Fibroblast of skin of left biceps (primary cell): ENCODE measurements at places on chromosomes 5 and 9.
A peak's percentile ranks its signal among the peaks of the same experiment; 100 is the strongest.

DNA sequence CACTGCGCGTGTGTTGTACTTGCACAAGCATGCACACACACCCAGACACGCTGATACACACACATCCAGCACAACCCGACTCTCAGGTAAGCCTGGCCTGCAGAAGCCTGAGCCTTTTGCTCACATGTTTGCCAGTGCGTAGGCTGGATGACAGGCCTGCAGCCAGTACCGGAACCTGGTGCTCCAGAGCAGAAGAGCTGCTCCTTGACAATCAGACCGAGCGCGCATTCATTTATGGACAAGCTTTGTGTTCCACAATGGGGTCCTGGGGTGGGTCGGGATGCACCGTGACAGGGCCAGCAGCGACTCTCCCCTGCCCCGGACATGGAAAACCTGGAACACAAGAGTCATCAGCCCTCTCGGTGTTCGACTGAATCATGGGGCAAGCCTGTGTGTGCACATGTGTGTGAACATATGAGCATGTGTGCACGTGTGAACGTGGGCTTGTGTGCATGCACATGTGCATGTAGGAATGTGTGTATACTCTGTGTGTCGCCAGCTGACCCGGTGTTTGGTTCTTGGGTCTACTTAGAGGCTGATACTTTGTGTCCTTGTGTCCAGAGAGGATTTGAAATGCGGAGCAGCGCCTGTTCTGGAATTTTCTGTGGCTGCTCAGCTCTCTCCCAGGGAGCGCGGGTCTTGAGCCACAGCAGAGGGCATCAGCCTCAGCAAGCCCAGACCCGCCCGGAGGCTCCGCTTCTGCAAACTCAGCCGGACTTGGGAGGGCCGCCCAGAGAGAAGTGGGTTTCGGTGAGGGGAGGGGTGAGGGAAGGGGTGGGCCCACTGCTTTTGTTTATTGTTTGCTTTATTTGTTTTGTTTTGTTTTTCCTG, 32.2 kb downstream of the IRX4 start:
- no peak for DNase-seq

GRCh38 chr9:29449306-29449705, 1876.0 kb upstream of the C9orf72 start:
- DNase-seq: no peak

GRCh38 chr9:128887914-128888350, 6.0 kb downstream of the LRRC8A start:
- no peak for DNase-seq

DNA sequence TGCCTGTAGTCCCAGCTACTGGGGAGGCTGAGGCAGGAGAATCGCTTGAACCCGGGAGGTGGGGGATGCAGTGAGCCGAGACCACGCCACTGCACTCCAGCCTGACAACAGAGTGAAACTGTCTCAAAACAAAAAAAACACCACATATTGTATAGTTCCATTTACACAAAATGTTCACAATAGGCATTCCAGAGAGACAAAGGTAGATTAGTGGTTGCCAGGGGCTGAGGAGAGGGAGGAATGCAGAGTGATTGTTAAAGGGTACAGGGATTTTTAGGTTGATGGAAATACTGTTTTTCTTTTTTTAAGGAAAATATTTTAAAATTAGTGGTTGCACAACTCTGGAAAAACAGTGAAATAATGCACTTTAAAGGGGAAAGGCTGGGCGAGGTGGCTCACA, 19.6 kb downstream of the ETF1 start:
- no peak for DNase-seq

GRCh38 chr5:33824516-33825195, 67.1 kb downstream of the ADAMTS12 start:
- DNase-seq: peak; percentile 97

- no peak for DNase-seq
These were observed 76.9 kb downstream of the MED27 start for GRCh38 chr9:132002643-132003318.

DNA sequence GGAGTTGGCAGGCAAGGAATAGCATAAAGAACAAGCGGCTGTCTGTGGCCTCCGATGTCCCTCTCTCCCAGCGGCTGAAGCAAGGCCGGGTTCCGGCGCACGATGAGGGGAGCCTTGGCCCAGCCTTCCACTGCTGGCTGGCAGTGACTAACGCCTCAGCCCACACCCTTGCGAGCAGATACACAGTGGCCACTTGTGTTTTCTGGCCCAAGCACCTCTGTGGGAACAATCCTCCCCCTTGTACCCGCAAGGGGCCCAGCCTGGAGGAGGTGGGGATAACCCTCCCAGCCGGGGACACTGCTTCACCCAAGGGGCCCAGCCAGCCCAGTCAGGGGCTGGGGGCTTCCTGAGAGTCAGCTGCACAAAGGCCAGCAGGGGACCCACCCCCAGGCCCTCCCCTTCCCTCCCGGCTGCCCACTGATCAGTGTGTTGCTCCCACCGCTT, 23.2 kb downstream of the STK10 start:
- no peak for DNase-seq

GRCh38 chr9:27800159-27800558, 226.9 kb upstream of the C9orf72 start:
- no peak for DNase-seq

DNA sequence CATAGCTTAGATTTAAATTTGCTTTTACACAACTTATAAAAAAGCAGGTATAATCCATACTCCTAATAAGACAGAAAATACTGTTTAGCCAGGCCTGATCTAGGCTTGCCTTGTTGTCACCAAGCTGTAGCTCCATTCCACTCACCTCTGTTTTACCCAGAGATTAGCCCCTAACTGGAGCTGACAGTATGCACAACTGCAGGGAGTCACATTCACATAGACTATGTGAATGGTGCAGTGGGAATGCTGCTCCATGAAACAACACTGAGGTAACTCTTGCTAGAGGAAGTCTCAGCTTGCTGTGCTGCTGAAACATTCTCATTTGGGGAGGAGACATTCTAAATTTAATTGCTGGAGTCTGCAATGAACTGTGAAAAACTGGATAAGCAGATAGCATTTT, 209.1 kb downstream of the TMEM232 start:
- DNase-seq: no peak

DNA sequence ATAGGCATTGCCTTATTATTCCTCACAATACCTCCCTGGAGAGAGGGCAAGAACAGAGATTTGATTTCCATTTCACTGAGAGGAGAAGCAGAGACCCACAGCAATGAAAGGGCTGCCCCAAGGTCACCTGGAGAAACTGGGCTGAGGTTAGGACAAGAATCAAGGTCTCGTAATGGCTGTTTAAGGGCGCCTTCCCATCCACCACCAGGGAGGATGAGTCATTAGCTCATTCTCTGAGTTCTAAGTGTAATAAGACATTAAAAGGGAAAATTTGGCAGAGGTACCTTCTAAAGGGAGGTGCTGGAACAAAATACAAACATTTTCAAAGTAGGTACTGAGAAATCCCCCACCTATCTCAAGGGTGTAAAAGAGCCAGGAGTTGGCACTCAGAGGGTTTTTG, 52.6 kb upstream of the TCERG1 start:
- no peak for DNase-seq
